Activated CD4-positive, alpha-beta T cell treated with anti-CD3 and anti-CD28 coated beads, Interleukin-2, amount 50 U/mL, for 4 hours (primary cell): ENCODE measurements at places on chromosomes 16 and 17.

DNA sequence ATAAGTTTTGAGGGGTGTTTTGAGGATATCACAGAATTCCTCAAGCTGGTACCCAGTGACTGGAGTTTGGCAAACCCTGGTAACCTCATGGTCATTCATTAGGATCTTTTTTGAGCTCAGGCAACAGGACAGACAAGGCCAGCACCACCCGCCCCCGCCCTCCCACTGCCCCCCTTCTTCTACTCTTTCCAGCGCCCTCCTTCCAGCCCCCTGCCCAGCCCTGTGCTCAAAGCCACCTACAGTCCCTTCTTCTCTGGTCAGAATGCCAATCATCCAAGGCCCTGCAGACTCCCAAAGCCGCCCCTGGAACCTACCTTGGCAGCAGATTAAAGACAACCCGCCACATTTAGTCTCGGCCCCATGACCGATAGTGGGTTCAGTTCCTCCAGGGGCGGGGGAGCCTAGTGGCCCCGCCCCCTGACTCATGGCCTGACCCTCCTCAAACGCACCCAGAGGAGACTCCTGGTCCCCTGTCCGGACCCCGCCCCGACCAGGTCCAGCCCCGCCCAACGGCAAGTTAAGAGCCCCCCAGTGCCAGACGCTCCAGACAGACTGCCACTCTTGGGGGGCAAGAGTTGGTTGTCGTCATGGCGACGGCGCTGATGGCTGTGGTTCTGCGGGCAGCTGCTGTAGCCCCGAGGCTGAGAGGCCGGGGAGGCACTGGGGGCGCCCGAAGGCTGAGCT is at the start of gene NAGS:
Gene NAGS, plus strand, starts transcription at position 546 of the 684 bp plus-strand sequence. Its CDS starts 42 bp downstream, at position 588.
- DNase-seq = no peak

- DNase-seq = no peak
Measured at GRCh38 chr17:70365091-70365583, 195.8 kb downstream of the KCNJ2 start.

- DNase-seq = no peak
Measured at GRCh38 chr17:34721326-34721725, 141.9 kb downstream of the TMEM132E start.

DNA sequence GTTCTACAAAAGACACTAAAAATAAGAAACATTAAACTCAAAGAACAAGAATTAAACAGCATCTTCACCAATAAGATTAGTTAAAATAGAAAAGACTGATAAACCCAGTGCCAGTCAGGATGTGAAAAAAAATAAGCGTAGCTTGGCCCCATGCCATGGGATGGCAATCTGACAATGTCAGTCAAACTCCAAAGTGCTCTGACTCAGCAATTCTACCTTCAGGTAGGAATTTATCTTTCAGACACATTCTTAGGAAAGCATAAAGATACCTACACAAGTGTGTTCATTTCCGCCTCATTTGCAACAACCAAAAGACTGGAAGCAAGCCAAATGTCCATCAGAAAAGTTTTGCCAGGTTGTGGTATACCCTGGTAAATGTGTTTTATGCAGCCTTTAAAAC is 9.1 kb upstream of the MPO start:
- DNase-seq = no peak

GRCh38 chr17:18261146-18261515 is 669 bp downstream of the MIEF2 start:
- DNase-seq = no peak

GRCh38 chr16:5205361-5206040 is 107.9 kb upstream of the EEF2KMT start:
- DNase-seq = no peak
